Fibroblast of the conjunctiva (primary cell): ENCODE measurements at places on chromosomes 4 and X.

DNA sequence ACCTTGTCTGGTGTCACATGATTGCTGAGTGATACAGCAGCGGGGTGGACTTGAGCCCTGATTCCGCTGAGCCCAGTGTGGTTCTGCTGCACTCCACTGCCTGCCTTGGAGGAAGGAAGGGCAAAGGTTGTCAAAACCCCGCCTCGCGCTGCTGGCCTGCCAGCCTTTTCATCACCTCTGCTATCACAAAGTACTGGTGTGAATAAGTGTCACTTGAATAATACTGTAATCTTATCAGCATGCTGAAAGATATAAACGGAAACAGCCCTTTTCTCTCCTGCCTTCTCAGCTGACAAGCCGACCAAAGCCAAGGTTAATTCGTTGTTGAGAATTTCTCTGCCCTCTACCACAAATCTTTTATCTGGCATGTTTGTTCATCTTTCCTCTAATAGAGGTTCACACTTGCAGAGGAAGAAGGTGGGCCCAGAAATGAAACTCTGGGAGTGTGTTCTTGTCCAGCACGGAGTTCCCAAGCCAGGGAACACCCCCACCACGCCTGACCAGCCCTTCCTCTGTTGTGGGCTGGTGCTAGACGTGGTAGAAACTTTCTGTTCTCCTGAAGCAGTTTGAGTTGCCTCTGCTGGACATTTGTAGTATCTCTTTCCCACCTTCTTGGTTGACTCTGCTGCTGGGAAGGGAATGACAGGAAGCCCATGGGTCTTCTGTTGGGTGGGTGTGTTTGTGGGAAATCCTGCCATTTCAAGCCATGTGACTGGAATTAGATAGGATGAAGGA lies 21.5 kb downstream of the FHDC1 start:
- no peak for DNase-seq

GRCh38 chr4:26660261-26660660 lies 76.4 kb downstream of the TBC1D19 start:
- DNase-seq = no peak

DNA sequence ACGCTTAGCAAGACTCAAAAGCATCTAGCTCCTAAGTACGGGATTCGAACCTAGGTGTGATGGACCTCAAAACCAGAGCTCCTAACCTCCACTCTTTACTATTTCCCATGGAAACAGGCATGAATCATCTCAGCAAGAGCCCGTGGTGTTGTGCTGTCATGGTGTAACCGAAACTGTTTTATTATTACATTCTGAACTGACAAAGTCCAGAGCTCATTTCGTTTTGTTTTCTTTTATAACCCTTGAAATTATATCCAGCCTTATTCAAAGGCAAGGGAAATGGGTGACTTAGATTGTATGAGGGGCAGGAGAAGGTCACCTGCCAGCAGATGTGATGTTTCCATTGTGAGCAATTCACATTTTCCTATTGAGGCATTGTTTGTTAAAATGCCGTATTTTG lies 301.1 kb downstream of the FRMPD4 start:
- DNase-seq = no peak

DNA sequence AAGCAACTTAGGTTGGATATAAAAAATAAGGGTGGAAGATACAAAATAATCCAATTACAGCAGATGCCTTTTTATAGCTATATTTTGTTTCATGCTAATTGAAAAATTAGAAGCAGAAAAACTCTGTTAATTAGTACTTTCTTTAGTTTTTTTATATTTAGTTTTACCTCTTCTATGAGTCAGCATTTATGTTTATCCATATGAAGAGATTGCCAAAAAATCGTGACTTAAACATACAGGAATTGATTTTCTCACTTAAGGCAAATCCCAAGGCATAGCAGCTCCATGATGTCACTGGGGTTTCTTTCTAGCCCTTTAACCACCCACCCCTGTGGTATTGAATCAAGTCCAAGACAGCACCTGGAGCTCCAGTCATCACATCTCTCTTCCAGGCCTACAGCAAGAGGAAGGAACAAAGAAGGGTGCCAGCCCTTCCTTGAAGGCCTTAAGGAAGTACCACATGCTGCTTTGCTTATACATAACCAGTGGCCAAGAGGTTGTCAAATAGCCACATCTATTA lies 365.8 kb upstream of the TENM3 start:
- DNase-seq = peak; percentile 6

DNA sequence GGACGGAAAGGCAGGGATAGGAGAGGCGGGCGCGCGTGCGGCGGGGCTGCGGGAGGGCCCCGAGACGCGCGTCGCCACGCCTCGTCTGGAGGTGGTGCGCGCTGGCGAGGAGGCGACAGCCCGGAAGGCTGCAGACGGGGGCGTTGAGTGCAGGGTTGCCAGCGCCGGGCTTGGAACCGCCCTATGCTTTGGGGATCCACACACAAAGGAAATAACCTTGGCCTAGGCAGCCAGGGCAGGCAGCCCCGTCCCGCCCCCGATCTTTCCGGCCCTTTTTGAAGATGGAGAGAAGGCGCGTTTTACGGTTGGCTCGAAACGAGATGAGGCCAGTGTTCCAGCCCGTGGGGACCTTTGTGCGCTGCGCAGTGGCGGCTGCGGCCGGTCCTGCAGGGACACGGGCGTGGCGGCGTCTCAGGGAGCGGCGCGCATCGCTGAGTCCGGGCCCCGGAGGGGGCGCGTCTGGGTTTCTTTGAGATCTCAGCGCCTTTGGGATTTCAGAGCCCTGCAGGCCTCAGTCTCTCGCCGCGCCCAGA lies 50.8 kb upstream of the TRIM2 start:
- no peak for DNase-seq

GRCh38 chrX:8237718-8238117 lies 66.7 kb upstream of the VCX2 start:
- no peak for DNase-seq
